ENCODE measurements at places on chromosomes 12 and 14.

DNA sequence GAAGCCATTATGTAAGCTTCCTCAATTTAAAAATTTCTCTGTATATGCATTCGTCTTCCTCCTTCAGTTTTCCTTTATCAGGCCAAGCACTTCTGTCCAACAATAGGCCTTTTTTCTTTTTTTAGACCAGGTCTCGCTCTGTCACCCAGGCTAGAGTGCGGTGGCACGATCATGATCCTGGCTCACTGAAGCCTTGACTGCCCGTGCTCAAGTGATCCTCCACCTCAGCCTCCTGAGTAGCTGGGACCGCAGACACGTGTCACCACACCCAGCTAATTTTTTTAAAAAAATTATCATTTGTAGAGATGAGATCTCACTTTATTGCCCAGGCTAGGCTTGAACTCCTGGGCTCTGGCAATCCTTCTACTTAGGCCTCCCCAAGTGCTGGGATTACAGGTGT is 25.8 kb downstream of the TAOK3 start:
- no peak for DNase-seq

DNA sequence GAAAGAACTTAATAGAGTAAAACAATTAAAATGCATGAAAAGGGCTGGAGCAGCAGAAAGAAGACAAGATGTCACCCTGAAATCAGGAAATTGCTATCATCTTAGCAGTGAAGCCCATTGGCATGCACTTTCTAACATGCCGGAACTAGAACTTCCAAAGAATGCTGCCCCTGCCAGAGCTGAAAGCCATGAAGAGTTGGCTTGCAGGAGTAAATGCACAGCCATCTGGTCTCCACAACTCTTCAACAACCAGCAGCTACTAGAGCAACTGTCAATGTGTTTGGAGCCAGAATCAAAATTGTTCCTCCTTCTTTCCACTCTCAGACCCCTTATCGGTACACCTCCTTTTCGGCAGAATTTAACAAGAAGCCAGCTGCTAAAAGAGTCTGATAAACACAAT is 414.1 kb downstream of the KCNH5 start:
- DNase-seq = no peak

GRCh38 chr12:56010111-56010570 is 10.7 kb upstream of the IKZF4 start:
- DNase-seq = no peak

DNA sequence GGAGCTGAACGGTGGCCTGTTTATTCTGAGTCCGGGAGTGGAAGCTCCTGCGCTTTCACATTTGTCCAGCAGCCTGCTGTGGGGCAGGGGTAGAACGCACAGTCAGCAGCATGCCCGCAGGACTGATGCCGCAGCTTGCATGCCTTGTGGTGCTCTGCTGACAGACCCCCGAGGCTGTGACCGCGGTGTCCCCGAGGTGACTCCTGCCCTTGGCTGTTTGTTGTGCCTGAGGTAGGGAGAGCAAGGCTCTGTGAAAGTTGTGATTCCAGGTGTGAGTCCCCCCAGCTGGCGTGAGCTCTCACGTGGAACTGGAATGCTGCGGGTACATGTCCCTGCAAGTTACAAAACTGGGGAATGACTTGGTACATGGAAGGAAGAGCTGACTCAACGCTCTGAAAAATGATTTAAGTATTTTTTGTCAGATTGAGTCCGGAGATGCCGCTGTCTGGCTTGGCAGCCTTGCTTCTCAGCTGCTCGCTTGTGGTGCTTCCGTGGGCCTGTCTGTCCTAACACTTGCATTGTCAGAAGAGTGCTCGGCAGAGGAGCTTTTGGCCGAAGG is 18.1 kb downstream of the MLXIP start:
- DNase-seq = no peak

DNA sequence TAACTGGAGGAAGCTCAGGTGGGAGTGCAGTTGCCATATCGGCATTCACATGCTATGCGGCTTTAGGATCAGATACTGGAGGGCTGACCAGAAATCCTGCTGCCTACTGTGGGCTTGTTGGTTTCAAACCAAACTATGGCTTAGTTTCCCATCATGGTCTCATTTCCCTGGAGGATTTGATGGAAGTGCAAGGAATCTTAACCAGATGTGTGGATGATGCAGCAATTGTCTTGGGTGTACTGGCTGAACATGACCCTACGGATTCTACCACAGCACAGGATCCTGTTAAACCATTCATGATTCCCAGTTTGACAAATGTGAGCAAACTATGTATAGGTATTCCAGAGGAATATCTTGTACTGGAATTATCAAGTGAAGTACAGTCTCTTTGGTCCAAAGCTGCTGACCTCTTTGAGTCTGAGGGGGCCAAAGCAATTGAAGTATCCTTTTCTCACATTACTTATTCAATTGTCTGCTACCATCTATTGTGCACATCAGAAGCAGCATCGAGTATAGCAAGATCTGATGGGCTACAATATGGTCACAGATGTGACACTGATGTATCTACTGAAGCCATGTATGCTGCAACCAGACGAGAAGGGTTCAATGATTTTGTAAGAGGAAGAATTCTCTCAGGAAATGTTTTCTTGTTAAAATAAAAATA is 42.9 kb downstream of the RALGAPA1 start:
- DNase-seq = no peak

DNA sequence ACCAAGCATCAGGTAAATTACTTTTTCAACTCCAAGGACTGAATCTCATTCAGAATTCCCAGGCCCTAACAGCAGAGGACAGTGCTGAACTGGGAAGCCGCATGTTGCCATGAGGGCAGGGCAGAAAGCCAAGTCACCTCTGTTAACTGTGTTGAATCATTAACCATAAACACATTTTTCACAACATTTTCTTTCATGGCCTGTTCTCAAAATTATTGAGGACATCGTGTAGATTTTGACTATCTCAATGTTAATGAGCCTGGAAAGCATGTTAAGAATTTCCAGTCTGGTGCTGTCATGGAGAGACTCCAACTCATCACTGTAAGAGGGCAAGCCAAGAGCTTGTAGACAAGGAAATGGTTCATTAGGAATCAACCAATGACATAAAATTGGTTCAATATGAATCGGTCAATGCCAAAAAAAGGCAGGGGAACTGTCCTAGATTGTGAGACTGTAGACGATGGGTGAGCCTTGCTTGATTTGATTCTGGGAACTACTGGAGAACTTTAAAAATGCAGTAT is 33.7 kb downstream of the CPM start:
- no peak for DNase-seq

- DNase-seq = no peak
Observed at GRCh38 chr12:79296871-79297270, 393.9 kb downstream of the PAWR start.

DNA sequence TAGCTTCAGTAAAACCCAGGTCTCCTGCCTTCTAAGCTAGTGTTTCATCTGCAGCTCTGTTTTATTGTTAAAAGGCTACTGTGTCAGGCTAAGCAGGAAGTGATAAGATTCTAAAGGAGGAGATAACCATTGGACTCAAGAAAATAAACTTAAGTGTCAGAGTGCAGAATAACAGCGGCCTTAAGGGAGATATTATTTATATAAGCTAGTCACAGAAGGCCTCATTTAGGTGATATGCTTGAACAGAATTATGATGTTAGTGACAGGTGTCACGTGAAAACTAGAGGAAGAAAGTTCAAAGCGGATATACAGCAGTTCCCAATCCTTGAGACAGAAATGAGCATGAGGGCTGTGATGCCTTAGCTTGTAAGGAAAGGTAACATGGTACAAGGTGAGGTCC is 373.4 kb downstream of the FOXG1 start:
- no peak for DNase-seq

GRCh38 chr14:59481871-59482540 is 2.2 kb downstream of the L3HYPDH start:
- DNase-seq = no peak

DNA sequence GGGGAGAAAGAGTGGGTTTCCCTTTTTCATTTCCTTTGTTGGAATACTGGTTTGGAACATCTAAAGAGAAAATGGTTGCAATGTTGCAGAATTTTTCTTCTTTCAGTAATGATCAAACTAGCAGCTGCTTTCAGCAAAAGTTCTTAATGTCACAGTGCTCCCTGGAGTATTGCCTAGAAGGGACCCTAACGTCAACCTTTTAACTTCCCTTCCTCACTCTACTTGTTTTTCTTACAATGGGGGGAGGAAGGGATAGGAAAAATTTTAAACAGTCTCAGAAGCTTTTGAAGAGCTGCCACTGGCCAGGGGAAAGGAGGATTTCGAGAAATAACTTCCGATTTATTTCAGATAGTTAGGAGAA is 521.8 kb downstream of the MED13L start:
- DNase-seq = no peak

DNA sequence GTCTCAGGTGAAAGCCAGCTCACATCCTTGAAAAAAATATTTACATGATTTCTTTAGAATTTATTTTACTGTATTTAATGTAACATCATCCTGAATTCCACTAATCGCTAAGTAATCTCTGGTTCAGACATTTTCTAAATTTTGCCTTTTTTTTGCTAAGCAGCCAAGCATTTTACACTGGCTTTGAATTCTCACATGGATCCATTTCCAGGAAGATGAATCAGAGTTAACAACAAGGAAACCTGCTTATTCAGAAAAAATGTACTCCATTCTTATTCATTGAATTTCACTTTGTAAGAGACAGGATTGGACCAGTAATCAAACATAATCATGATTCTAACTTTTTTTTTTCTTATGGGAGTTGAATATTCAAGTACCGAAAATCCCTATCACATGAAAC is 1785.1 kb upstream of the FLRT2 start:
- DNase-seq = no peak

DNA sequence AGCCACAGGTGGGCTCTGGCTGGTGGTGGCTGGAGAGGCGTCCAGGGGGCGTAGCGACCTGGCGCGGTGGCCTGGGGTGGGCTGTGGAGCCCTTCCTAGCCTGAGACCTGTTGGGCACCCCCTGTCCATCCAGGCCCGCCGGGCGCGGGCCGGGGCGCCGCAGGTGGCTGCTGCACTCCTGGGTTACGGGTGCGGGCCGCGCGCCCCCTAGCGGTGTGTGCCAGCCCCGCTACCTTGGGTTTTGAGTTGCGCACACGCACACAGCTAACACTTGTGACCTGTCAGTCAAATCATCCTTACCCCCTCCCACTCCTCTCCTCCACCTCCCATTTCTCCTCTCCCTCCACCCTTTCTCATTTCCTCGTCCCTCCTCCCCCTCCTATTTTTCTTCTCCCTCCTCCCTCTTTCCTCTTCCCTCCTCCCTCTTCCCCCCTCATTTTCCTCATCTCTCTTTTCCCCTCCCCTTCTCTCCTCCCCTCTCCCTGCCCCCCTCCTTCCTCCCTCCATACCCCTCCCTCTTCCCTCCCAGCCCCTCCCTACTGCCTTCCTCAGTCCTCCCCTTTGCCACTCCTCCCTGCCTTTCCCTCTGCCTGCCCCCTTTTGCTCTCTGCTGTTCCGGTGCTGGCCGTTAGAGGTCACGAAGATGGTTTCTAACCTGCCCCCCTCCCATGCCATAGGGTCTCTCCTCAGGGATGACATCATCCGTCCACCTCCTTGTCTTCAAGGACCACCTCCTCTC is 2.3 kb downstream of the MEG3 start:
- DNase-seq = no peak

DNA sequence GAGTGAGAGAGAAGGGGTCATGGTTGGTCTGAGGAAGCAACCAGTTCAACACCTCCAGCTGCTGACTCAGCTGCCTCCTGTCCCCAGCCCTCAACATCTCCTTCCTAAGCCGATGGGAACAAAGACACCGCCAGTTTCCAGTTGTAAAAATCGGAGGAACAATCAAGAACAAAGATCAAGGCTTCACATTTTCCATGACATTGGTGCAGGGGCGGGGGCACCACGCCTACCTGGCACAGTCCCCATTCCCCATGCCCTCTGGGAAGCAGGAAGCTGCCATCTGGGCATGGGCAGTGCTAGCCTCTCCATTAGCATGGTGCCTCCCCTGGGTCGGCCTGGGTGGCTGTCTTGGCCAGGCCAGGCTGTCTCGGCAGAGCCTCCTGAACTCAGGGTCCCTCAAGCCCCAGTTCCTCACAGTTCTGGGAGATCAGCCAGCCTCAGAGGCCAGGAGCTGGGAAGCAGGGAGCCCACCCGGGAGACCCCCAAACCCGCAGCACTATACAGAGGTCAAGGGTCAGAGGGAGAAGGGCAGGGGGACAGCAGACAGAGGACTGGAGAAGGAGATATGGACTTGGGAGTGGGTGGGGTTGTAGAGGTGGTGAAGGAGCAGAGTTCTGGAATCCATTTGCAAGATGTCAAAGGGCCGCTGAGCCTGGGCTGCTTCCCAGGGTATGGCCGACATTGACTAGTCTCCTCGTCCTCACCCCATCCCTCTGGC is 19.6 kb upstream of the TMEM106C start:
- no peak for DNase-seq

- DNase-seq = no peak
Observed at GRCh38 chr12:83753904-83754303, 1067.2 kb downstream of the TMTC2 start.

DNA sequence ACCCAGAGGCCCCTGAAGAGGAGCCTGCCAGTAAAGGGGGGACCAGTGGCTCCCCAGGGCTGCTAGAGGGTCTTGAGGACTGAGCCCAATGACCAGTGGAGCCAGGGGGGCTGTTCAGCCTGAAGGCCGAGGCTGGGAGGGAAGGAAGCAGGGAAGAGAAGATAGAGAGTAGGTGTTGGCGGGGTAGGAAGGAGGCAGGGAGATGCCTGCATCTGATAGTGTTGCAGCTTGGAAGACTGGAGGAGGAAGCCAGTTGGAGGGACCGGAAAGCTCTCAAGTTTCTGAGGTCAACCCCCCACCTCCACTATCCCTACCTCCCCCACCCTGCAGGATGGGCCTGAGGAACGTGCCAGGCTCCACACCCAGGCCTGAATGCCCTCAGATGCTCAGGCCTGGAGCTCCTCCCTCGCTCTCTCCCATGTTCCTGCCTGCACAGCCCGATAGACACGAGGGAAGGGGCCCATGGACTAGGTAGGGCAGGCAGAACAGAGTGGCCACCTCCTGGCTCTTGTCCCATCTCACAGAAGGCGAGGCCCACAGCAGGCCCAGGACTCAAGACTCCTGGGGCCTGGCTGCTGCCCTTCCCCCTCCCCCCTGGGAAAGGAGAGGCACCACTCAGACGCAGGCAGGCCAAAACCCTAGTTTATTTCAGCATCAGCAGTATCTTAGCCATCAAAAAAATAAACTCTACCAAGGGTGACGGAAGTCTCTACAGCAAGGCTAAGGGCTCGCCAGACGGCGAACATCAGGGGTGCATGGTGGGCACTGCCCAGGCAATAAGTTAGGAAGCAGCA is 3.4 kb downstream of the CKB start:
- no peak for DNase-seq

DNA sequence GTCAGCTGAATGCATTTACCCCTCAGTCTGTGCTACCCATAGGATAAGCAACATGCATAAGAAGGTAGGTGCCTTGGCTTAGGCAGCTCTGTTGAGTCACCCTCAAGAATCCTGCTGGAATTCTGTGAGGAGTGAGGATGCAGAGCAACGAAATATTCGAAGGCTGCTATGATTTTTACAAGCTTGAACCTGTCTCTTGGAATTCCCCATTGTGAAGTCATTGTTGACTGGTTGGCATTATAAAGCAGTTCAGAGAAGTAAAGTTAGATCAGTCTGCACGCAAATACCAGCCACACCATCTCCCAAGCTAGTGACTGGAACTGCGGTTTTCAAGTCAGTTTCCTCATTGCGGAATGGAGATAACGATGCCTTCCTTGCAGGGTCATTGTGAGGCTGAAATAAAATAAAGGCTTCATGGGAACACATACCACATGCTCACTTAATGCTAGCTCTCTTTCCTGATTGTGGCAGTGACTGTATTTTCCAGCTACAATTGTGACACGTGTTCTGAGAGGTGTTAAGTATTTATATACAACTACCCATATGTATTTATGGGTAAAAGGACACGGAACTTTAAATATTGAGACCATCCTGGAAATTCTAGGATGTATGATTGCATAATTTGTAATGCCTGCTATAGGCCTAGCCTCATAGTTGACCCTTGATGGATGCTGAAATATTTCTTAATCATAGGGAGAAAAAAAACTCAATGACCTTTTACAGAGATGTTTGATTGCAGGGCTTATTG is 96.7 kb downstream of the ETV6 start:
- no peak for DNase-seq
